ENCODE measurements at places on chromosomes 13 and 19.

GRCh38 chr13:27489456-27489855 is 39.1 kb upstream of the MTIF3 start:
- DNase-seq = no peak

DNA sequence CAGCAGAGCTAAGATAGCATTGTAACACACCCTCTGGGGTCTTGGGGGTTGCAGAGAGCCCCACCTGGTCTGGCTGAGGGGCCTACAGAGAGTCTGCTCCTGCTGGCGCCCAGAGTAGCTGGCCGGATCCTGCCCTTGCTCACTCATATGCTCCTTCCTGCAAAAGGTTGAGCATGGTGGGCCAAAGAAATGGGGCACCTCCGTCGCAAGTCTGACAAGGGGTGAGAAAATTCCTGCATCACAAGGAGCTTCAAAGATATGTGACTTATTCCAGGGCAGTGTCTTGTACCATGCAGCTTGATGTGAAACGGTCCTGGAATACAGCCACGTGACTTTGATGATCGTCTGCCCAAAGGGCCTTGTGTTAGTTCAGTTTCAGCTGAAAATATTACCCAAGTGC is 218.3 kb downstream of the DCLK1 start:
- DNase-seq = no peak

DNA sequence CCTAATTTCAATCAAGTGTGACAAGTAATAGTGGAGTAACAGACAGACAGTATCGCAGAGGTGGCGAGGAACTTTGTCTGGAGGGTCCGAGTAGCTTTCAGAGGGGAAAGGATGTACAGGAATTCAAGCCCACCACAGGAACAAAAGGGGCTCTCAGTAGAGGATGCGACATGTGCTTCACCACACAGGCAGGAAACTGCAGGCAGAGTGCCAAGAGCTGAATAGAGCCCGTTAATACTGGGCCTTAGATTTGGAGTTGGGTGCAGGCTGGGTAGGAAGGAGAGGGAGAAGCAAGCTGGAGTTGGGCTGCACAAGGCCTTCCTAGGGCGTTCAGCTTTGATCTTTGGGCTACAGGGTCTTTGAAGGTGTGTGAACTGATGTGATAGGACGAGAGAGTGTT is 1.2 kb downstream of the CCDC70 start:
- DNase-seq = no peak

DNA sequence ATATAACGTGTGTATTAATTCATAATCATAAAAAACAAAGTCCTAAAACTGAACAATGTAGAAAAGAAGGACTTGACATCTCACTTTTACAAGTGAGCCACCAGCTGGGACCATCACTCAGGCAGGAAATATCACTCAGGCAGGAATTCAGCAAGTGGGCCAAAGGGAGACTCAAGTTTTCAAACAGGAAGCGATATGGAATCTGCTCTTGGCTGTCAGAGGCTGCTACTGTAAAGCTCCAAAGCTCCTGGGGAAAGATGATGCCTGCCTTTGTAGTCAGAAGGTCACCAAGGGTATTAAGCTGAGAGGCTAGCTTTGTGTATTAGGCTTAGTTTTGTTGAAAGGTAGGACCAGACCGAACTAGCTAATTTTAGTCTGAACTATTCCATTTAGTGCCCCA is 5.5 kb upstream of the AKAP11 start:
- DNase-seq = no peak

- DNase-seq = no peak
These were observed 225.6 kb upstream of the OBI1 start for GRCh38 chr13:78884571-78884970.

- DNase-seq = no peak
These were observed 91.2 kb downstream of the GGACT start for GRCh38 chr13:100497389-100497788.

DNA sequence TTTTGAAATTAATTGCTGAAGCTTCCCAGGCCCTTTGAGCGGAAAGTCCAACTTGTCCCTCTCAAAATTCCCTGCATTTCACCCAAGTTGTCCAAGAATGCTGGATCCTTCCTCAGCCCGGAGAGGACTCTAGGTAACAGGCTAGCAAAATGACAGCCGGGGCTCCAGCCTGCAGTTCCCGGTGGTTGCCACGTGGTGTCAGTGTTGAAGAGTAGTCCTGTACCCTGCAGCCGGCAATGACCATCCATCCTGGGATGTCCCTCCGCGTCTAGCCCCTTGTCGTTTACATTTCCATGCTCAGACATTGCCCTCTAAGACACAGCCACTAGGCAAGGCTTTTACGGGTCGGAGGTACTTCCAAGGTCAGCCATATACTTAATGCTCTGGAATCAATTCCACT is 31.4 kb upstream of the MTIF3 start:
- DNase-seq = no peak

DNA sequence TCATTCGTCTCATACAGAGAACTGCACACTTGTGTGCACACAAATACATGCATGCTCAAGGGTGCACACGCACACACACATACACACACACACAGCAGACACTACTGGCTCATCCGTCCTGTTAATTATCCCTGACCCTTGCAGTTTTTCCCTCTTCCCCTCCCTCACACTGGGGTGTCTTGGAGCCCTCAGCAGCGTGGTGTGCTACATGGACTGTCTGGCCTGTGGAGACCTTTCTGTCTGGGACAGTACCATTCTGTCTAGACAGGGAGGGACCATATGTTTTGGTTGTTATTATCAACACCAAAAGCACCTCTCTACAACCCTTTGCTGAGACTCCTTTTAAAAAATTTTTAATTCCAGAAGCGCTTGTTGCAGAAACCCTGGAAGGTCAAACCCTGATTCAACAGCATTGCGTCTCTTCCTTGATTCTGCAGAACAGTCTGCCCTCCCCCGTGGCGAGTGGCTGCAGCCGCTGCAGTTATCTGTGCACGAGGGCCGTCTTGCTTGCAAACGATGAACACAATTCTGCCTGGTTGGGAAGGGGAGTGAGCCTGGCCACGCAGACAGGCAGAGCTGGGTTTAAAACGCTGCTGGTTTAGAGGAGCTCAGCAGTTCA is 374.0 kb downstream of the IRS2 start:
- DNase-seq = no peak

DNA sequence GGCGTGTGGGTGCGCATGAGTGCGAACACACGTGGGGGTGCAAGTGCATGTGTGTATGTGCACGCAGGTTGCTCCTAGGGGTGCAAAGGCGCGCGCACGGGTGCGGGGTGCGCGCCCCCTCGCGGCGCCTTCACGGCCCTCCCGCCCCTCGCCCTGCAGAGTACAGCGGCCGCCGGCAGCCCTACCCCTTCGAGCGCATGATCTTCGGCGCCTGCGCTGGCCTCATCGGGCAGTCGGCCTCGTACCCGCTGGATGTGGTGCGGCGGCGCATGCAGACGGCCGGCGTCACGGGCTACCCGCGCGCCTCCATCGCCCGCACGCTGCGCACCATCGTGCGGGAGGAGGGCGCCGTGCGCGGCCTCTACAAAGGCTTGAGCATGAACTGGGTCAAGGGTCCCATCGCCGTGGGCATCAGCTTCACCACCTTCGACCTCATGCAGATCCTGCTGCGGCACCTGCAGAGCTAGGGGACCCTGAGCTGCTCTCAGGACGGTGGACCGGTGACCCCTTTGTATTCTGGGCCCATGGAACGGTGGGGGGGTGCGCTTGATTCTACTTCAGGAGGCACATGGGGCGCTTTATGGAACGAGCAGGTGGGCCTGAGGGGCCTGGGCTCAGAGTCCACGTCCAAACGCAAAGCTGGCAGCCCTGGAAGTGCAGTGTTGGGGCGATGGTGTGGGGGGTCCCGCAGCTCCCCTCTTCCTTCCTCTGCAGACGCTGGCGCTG is 27.7 kb downstream of the TMEM161A start:
- no peak for DNase-seq

GRCh38 chr13:71831716-71832115 is 35.3 kb downstream of the DACH1 start:
- DNase-seq = no peak

DNA sequence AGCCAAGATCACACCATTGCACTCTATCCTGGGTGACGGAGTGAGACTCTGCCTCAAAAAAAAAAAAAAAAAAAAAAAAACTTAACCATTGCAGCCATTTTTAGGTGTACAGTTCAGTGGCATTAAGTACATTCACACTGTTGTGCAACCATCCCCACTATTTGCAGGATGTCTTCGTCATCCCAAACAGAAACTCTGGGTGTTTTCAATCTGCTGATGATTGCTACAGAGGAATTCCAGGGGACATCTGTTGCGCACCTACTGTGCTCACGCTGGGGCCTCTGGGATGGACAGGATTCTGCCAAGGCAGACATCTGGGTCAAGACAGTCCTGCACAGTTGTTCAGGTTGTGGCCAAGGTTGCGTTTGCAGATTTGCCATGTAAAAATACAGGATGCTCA is 2.4 kb upstream of the APOC4 start:
- DNase-seq = no peak

- no peak for DNase-seq
These were observed 10.4 kb upstream of the NANOS2 start for GRCh38 chr19:45924891-45925447.

DNA sequence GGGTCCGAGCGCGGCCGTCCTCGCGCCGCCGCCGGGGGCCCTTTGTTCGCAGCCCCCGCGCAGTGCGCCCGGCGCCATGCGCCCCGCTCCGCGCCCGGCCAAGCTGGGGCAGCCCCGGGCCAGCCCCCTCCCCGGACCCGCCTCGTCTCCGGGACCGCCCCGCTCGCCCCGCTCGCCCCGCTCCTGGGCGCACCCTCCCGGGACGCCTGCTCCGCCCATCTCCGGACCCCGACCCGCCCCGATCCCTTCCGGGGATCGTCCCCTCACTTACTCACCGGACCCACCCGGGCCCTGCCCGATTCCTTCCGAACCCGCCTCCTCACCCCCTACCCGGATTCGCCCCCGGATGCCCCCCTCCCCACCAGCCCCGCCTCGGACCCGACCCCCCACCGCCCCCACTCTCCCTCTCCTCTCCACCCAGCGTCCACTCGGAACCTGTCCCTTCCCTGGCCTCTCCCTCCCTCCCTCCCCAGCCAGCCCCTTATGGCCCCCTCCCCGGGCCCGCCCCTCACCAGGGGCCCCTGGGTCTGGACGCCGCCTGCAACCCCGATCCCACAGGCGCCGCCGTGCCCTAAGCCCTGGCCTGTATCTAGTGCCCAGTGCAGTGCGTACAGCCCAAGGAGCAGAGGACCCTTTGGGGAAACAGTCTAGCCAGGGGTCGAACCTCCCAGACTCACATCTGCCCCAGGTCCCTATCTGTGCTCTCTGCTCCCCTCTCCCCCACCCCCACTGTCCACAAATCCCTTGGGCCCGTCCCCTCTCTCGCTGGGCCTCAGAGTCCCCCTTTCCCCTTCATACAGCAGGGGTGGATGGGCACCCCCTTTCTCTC is at the start of gene CPAMD8:
TSS of gene CPAMD8 (minus strand) at position 105 of the 829 bp plus-strand sequence. CDS start 168 bp downstream, outside the sequence.
- DNase-seq = no peak

DNA sequence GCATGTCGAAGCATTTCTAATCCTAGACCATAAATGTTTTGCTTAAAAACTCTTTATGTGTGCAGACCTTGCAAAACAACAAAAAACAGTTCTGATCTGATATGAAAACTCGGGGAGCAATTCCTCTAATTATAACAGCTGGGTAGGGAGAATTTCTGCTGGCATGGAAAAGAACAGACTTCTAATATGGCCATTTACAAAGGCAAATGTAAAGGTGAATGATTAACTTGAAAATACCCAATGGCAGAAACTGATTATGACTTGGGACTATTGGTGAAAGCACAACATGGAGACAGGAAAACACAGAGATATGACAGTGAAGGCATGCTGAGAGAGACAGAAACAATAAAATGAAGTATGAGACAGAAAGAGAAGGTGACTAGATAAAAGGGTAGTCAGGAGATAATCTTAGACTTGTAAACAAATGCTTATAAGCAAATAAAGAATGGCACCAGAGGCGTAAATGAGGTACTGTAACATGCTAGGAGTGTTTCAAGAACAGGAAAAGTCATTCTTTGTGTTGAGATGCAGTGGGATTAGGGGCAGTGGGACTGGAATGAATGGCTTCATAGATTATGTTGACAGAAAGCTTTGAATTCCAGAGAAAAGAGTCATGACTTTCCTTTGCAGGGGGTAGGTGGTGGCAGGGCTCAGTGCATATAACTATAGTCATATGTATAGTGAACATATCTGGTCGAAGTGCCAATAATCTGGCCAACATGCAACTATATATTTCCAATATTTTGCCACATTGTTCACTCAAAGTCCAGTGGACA is 393.0 kb downstream of the ITGBL1 start:
- DNase-seq = no peak

DNA sequence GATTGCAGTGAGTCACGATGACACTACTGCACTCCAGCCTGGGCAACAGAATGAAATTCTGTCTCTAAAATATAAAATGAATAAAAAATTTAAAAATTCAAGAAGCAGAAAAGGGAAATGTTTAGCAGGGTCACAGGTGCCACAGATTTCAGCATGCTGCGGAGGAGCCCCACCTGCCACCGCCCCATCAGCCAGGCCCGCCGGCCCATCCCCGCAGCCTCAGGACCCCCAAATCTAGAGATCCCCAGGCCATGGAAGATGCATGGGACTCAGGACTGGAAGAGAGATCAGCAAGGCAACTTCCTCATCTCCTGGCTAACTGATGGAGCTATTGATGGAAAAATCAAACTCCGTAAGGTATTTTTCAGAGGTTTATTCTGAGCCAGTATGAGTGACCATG is 208.2 kb downstream of the UQCRFS1 start:
- DNase-seq = no peak

- no peak for DNase-seq
These were observed 30.4 kb upstream of the IRS2 start for GRCh38 chr13:109816808-109817203.

- DNase-seq = no peak
These were observed 4.3 kb upstream of the ZNF17 start for GRCh38 chr19:57406516-57407123.

DNA sequence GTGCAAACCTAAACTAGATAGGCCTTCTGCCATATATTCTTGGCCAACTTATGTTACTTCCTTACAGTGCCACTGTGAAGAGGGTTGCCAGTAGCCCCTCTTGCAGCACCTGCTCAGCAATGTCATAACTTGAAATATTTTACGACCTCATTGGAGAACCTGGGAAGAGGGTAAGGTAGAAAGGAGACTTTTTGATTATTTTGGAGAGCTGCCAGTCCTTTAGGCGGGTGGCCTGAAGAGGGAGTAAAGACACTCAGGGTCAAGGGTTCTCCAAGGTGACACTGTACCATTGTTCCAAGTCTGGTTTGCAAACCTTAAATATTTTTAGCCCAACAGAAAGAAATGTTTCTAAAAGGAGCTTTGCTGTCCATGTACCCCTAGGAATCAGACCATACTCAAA is 118.3 kb downstream of the FLT1 start:
- no peak for DNase-seq

Measured in cortex of kidney (tissue), 1 donor.